ENCODE measurements at places on chromosomes 7 and 10. TPM values are rescaled to one million over a fixed set of nuclear protein-coding genes. Genes with fewer than 3 reads are reported as not detected.

The GDF10 gene
- total RNA-seq, result not detected

The CDNF gene
- 1.1 TPM for total RNA-seq

The PILRA gene
- not detected for total RNA-seq

The EIF4H gene
- total RNA-seq, result 413 TPM

The REPIN1 gene
- total RNA-seq, result 54.3 TPM

The CNNM2 gene
- 14.2 TPM for total RNA-seq

The SFTPA1 gene
- total RNA-seq, result not detected

The ESYT2 gene
- 84.9 TPM for total RNA-seq

The ELAPOR2 gene
- total RNA-seq, result 5.4 TPM

The UCN3 gene
- not detected for total RNA-seq

The PAPOLB gene
- under 0.01 TPM for total RNA-seq

The IFIT3 gene
- 27.8 TPM for total RNA-seq

The VWA2 gene
- total RNA-seq, result 0.43 TPM

The SOSTDC1 gene
- not detected for total RNA-seq

The RBAK gene
- 7.4 TPM for total RNA-seq

The OPN1SW gene
- total RNA-seq, result not detected

The ZNF786 gene
- 7.7 TPM for total RNA-seq

The LIPJ gene
- total RNA-seq, result not detected

The HOXA5 gene
- total RNA-seq, result under 0.01 TPM

The ACTL6B gene
- total RNA-seq, result not detected

The NKX1-2 gene
- total RNA-seq, result not detected

The GARIN1A gene
- total RNA-seq, result 0.88 TPM

The JAKMIP3 gene
- under 0.01 TPM for total RNA-seq

The ADCYAP1R1 gene
- total RNA-seq, result not detected

The ENKUR gene
- total RNA-seq, result not detected

The LIPK gene
- not detected for total RNA-seq

The PNLIPRP2 gene
- not detected for total RNA-seq
